Activated CD8-positive, alpha-beta memory T cell treated with anti-CD3 and anti-CD28 coated beads for 1 hour (primary cell): ENCODE measurements at places on chromosomes 5 and 9.

DNA sequence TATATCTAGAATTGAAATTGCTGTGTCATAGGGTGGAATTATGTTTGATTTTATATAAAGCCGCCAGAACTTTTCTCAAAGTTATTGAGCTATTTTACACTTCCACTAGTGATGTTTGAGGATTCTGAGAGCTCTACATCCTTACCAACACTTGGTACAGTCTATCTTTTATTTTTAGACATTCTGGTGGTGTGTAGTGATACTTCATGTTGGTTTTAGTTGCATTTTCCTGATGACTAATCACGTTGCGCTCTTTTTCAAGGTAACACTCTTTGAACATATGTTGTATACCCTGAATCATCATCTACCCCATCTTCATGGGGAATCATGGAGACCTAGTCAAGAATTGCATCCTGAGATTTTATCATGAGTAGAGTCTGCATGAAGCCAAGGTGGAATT, 141.7 kb downstream of the NXNL2 start:
- DNase-seq: no peak

GRCh38 chr9:130219661-130220096, 45.9 kb upstream of the HMCN2 start:
- DNase-seq: no peak

- no peak for DNase-seq
These were observed 35.3 kb downstream of the HNRNPH1 start for GRCh38 chr5:179588166-179588565.

- DNase-seq: no peak
These were observed 5.5 kb downstream of the NOL6 start for GRCh38 chr9:33468215-33468730.

GRCh38 chr5:127665641-127666040, 16.8 kb downstream of the CTXN3 start:
- DNase-seq: no peak

GRCh38 chr9:12716823-12717600, 23.8 kb downstream of the TYRP1 start:
- no peak for DNase-seq

DNA sequence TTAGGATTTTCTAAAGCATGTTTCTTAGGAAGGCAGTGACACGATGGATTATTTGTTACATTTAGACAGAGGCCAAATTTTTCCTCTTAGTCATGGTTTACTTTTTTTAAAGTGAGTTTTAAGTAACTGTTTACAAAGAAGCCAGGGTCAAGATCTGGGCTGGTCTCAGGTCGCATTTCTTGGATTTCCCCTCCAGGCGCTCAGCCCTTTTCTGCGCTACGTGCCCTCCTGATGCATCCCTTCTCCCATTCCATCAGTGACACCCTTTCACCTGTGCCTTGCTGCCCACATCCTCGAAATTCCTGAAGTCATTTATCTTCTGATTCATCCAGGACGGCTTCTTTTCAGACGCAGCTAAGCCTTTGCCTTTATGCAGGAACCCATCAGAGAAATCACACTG, 330.3 kb downstream of the IRX1 start:
- no peak for DNase-seq

GRCh38 chr5:53350991-53351770, 129.2 kb upstream of the FST start:
- DNase-seq: no peak
